ENCODE measurements at places on chromosomes 1 and 21.

DNA sequence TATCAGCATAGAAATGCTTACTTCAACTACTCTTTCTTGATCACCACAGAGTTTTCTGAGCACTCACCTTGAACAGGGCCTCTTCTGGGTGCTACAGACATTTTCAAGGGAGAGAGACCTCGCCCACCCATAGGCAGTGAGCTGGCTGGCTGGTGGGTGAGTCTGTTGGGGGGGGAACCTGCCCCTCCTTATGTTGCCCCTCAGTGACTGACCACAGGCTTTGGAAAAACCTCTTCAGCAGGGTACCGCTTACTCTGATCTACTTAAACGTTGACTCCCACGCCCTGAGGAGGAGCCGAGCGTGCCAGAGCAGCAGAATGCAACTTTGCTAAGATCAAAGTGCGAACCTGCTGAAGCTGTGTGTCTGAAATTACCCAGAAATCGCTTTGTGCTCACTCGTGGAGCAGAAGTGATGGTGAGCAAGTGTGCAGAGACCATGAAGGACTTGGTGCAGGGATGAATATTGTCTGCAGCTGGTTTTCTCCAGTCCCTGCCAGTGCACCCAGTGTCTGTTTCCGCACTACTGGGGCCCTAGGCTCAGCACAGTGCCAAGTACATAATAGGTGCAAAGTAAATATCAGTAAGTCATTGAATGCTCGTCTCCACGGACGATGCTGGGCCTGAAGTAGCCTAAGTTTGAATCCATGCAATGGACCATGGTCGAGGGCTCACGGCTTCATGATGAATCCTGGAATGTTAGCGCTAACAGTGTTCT is 158.7 kb upstream of the IRF2BP2 start:
- no peak for DNase-seq

GRCh38 chr1:179742717-179743678 is at the start of gene FAM163A:
FAM163A (plus strand) TSS chr1:179743291; CDS start chr1:179813098, 69,807 bp downstream.
- no peak for DNase-seq

- DNase-seq = no peak
Measured at GRCh38 chr1:243313635-243314536, 58.0 kb downstream of the SDCCAG8 start.

GRCh38 chr1:29703596-29704370 is 467.5 kb downstream of the PTPRU start:
- DNase-seq = peak; percentile 3

GRCh38 chr1:151612501-151613281 is 841 bp downstream of the SNX27 start:
- DNase-seq = peak; percentile 49

DNA sequence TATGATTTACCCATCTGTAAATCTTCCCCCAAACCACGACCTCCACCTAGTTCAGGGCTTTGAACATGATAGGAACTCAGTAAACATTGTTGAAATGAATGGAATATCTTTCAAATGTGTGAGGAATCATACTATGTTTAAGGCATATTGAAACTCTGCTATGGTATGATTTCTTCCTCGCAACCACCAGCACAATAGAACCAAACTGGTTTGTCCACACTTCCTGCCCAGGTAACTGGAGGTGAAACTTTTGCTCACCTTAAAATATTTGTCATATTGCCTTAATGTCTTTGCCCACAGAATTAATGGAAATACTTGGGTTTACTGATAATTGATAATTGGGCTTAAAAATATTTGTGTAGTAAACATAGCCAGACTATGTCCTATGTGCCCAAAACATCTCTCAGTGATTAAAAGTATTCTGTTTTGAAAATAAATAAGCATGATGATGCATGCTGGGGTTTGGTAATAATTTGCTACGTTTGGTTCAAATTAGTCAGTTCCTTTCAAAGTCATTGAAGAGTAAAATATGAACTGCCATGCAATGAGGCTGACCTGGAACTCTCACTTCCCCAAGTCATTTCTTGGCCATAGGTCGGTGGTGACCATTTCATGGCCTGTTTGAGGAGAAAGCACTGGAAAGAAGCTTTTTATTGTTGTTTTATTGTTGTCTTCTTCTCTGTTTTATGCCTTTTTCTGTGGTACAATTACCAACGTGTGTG is 73.3 kb downstream of the TNFSF18 start:
- peak; percentile 37 for DNase-seq

DNA sequence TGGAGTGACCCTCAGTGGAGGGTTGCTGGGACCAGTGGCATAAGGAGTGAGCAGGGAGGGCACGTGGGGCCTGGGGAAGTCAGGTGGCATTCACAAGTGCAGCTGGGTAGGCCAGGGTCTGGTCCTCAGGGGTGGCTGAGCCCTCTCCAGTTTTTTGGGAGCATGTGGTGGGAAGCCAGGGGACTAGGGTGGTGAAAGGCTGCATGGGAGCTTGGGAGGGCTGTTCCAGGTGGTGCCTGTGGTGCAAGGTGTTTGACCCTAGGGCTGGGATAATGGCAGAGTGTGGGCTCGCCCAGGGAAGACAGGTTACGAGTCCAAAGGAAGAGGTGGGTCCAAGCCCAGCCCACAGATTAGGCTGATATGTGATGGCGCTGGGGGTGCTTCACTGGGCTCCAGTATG is 30.5 kb downstream of the MAN1C1 start:
- DNase-seq = no peak

- DNase-seq = no peak
Measured at GRCh38 chr21:46179708-46180078, 4.6 kb downstream of the SPATC1L start.

GRCh38 chr21:44347911-44348451 is 5.4 kb upstream of the TRPM2 start:
- no peak for DNase-seq

DNA sequence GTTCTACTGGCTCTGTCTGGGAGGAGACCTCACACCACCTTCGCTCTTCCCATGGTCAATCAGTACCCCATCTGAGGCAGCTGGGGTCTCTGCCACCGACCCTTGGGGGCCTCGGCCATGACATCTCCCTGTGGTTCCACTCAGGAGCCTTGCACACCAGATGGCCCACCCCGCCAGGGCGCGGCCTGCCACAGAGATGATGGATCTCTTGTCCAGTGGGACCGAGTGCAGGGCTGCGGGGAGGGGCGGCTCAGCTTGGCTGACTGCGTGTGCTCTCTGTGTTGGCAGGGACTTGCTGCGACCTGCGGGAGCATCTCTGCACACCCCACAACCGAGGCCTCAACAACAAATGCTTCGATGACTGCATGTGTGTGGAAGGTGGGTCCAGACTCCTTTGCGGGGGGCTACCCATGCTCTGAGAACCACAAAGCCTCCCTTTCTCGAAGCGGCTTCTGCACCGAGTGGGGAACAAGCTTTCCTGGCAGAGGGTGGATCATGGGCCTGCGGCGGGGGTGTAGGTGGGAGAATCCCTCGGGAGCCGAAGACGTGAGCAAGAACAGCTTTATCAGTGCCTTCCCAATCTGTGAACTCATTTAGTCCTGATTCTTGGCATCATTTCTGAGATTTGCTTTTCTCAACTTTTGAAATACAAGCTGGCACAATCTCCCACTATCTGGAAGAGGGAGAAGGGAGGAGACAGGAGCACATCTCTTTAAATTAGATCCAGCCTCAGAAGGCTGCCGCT is 20.9 kb upstream of the AGTRAP start:
- no peak for DNase-seq

DNA sequence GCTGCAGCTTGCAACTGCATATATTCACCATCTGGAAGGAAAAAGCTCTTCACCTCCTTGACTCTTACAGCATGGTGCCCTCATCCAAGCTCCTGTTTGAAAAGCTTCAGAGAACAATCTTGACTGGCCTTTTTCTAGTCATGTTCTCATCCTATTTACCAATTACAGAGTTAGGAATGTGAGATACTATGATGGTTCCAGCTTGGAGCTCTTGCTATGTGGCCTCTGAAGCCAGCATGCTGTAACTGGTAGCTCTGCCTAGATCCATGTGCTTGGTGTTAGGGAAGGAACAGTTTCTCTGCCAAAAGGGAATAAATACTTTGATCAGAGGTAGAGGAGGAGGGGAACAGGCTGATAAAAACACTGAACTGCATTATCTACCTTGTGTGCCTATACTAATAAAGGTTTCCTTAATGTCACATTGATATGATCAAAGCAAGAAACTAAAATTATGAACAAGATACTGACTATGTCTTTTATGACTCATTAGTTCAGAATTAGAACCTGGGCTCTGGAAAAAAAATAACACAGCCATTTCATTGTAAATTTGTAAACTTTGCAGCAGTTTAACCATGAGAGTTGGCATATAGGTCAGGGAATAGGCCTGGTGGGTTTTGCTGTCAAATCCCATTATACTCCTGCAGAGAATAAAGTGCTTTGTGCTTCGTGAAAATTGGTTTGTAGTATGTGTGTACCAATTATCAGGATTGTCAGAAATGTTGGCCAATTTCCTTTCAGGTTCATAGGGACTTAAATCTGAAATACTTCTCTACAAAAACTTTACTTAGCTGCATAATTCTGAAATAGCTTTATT is 92.7 kb downstream of the LEPR start:
- no peak for DNase-seq

DNA sequence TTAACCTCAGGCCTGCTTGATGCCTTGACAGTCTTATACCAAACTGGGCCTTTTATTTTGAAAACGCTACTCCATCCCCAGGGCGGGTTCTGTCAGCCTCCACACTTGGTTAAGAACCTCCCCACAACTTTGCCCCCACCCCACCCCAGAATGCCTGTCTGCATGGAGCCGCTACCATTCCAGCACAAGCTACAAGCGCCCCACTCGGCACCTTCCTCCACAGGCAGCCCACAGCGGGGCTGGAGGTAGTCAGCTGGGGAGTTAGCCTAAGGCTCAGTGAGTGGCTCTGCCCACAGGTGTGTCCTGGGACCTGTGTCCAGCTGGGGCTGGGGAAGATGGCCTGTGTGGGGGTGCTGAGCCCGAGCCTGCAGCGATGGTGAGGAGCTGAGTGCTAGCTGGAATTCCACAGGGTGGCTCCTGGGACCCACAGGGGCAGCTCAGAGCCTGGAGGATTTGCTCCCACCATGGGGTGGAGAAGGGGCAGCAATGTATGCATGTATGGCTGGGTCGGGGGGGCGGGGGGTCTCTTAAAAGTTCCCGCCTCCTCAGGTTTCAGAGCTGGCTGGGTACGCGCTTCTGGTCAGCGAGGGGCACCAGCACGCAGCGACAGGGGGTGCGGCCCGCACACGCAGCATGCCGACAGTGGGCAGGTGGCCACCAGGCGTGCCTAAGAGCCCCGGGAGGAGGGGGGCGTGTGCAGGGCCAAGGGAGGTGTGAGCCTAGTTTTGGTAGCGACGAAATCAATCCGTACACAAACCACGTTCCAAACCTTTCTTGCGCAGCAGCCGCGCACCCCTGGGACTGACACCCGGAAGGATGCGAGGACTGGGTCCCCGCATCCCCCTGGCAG is 917 bp downstream of the ETNK2 start:
- no peak for DNase-seq

- no peak for DNase-seq
Measured at GRCh38 chr1:6732942-6733341, 31.3 kb upstream of the DNAJC11 start.

DNA sequence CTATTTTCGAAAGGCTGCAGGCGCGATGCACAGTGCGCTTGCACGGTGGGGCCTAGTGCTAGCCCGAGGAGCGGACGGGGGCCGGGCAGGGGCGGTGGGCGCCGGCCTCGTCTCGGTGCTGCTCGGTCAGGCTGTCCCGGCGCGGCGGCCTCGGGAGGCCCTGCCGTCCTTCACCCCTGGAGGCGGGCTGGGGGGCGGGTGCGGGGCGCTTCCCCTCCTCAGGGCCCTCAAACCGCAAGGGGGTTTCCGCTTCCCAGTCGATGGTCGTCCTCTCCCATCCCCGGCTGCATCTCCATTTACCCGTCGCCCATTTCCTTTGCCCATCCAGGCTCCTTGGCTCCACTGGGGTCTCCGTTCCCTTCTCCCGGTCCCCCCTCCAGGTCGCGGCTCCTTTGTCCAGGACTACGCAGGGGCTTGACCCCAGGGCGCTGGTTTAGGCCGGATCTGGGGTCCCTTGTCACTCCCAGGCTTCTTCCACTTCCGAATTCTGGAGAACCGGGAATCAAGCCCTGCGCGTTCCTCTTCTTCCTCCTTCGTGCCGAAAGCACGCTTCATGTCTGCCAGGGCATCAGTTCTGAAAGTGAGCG is 196.3 kb upstream of the LMO4 start:
- no peak for DNase-seq

DNA sequence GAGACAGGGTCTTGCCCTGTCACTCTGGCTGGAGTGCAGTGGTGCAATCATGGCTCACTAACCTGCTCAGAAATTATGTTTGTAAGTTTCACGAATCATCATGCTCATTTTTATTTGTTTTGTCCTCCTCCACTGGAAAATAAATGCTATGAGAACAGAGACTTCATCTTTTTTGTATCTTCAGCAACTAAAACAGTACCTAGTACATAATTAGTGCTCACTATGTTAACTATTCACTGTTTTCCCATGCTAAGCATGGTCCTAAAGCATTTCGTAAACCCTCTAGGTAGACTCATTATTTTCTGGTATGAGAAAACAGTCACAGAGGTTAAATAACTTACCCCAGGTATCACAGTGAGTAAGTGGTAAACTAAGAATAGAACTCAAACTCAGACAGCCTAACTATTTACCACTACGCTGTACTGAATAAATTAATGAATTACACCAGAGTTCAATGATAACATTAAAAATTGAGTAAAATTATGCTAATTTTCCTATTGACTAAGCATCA is 118.4 kb downstream of the RERE start:
- DNase-seq = no peak

GRCh38 chr1:25906644-25907300 is 553 bp upstream of the STMN1 start:
- DNase-seq = no peak

DNA sequence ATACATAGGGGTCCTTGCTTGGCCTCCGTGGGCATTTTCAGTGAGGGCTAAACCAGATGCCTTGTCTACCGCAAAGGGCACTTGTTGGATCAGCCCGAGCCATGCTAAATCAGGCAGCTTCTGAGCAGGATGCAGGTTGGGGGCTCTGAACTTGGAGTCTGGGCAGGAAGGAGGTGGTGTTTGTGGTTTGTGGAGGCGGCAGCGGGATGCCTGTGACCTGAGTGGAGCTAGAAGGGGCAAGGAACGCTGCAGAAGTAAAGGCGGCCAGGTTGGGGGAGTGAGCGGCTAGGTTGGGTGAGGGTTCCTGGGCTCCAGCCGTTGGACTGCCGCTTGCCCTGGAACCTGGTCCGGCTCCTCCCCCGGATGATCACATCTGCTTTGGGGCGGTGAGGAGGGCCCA is 183.9 kb downstream of the CAMTA1 start:
- no peak for DNase-seq

DNA sequence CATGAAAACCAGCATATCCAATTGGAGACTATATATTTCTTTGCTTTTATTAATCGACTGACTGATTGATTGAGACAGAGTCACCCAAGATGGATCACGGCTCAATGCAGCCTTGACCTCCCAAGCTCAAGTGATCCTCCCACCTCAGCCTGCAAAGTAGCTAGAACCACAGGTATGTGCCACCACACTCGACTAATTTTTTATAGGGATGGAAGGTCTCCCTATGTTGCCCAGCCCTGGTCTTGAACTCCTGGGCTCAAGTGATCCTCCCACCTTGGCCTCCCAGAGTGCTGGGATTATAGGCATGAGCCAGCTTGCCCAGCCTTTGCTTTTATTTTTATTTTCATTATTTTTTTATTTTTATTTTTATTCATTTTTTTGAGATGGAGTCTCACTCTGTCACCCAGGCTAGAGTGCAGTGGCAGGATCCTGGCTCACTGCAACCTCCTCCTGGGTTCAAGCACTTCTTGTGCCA is 5.4 kb downstream of the SPEN start:
- DNase-seq = no peak
